ENCODE measurements at places on chromosomes 6 and 20. TPM values are rescaled to one million over a fixed set of nuclear protein-coding genes. Genes with fewer than 3 reads are reported as not detected.

KHDC1L gene
- total RNA-seq = not detected

DNA sequence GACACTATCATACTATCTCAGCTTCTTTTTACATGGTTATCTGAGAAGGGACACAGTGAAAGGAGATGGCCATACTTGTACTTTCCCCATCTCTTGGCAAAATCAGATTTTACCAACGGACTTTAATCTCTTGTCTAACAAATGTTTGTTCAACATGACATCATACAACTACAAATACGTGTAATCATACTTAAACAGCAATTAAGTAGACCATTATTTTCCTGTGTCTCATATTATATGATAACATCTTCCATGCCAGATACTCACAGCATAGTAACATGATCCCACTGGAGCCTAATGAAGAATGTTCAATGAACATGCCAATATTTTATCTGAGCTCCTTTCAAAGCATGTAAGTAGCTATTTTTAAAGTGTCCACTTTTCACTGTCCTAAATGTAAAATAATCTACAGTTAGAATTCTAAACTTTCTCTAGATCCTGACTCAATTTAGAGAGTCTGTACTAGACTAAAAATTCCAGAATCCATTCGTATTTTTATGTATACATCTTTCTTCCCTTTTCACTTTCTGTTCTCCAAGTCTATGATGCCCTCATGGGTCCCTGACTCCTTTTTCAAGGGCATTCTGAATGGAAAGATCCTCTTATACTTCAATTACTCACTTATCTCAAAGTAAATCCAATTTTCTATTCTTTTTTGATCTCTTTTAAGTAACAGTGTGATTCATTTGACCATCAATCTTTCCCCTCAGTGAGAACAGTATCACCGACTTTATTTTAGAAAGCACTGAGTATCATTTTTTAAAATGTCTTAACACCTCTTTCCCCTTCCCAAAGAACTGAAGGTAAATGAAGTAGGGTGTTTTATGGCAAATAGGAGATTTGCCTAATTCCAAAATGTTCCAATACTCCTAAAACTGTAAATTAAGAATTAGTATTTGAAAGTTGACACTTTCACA lies 133.5 kb downstream of the CDK19 start:
- no peak for DNase-seq

GRCh38 chr6:152301021-152301764 lies 336.0 kb downstream of the SYNE1 start:
- no peak for DNase-seq

DNA sequence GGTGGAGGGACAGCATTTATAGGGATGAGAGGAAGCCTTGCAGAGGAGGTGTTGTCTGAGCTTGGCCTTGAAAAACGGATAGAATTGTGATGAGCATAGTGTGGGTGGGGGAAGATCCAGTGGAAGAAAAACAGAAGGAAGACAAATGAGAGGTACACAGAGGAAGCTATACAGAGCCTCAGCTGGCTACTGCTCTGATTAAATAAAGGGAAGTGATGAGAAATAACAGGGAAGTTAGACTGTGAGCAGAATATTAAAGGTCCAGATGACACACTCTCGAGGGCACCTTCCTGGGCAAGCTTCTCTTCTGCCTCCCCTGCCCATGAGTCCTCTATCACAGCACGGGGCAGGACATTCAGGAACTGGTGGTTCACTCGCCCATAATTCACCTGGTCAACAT lies 182.3 kb downstream of the KIF16B start:
- DNase-seq = no peak

DNA sequence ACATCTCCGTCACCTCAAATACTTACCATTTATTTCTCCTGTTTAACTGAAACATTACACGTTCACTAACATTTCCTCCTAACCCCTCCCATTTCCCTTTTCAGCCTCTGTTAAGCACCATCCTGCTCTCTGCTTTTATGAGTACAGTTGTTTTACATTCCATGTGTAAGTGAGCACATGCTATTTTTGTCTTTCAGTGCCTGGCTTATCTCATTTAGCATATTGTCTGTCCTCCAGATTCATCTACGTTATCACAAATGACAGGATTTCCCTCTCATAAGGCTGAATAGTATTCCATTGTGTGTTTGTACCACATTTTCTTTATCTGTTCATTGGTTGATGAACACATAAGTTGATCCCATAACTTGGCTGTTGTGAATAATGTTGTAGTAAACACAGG lies 22.7 kb downstream of the TAF11 start:
- no peak for DNase-seq

DZANK1 gene
- 9.6 TPM for total RNA-seq

GRCh38 chr6:54899442-54899841 lies 52.9 kb downstream of the FAM83B start:
- no peak for DNase-seq

PI3 gene
- total RNA-seq = 3.7 TPM

- DNase-seq = no peak
These were observed 36.9 kb downstream of the SLC24A3 start for GRCh38 chr20:19249106-19249879.

DNA sequence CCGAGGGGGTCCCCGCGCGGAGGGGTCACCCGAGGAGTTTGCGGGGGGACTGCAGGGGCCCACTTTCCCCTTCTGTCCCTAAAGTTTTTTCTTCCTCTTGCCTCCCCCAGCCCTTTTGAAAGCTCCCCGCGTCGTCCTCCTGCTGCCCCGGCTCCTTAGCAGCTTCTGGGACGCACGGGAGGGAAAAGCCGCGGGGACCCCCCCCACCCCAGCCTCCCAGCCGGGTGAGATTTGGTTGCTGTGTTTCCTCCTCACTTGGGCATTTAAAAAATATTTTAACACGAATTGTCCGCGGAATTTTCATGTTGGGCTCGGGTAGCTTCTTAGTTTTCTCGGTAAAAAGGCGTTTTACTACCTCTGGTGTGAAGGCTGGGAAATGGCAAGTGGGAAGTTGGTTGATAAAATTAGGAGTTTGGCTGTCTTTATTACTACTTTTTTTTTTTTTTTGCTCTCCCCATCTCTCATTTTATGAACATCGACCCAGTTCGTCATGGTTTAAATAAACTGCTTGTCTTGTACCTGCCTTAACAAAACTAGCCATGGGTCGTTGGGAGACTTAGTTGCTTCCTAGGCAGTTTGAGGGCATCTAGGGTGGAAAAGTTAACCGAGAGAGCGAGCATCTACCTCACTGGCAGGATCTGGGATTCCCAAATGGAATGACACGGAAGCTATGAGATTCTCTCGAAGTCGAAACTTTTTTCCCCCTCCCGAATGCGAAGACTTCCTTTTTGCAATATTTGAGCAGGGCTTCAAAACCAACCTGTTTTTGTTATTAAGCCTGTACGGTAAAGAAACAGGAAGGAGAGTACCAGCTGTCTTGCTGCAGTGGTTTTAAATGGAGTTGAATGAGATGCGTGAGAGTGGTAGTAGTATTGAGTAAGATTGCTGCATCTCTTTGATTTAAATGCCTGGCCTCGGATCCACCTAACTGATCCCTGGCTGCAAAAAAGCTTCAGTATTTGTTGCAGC lies 868 bp downstream of the NCOA3 start:
- peak; percentile 54 for DNase-seq

DNA sequence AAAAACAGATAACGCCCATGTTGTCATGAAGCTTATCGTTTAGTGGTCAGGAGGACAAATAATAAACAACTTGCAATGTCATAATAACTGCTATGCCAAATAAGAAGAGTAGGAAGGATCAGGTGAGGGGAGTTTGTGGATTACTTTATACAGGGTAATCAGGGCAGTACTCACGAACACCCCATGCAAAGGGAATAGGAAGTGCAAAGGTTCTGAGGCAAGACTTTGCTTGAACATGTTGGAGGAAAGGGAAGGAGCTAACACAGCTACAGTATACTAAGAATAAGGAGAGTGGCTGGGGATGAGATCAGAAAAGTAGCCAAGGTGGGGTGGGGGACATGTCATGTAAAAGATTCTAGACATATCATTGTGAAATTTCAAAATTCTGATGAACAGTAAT lies 292.0 kb upstream of the RUNX2 start:
- DNase-seq = no peak

DNA sequence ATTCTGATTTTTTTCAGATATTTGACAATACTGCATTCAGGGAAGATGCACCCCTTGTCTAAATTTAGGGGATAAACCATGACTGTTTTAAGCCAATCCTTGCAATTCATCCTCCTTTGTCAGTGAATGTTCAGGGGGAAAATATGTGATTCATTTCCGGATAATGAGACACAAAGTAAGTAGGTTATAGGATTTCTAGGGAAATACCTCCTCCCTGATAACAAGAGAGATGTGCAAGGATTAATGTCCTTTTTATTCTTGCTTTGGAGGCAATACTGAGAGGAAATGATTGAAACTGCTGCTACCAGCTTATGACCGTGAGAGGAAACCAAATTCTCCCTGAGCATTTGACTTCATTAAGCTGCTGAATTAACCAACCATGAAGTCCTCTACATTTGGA lies 161.3 kb upstream of the EYA4 start:
- DNase-seq = no peak

GRCh38 chr6:99013661-99014060 lies 65.9 kb upstream of the FBXL4 start:
- DNase-seq = no peak

UNC93A gene
- total RNA-seq = 36.1 TPM

DNA sequence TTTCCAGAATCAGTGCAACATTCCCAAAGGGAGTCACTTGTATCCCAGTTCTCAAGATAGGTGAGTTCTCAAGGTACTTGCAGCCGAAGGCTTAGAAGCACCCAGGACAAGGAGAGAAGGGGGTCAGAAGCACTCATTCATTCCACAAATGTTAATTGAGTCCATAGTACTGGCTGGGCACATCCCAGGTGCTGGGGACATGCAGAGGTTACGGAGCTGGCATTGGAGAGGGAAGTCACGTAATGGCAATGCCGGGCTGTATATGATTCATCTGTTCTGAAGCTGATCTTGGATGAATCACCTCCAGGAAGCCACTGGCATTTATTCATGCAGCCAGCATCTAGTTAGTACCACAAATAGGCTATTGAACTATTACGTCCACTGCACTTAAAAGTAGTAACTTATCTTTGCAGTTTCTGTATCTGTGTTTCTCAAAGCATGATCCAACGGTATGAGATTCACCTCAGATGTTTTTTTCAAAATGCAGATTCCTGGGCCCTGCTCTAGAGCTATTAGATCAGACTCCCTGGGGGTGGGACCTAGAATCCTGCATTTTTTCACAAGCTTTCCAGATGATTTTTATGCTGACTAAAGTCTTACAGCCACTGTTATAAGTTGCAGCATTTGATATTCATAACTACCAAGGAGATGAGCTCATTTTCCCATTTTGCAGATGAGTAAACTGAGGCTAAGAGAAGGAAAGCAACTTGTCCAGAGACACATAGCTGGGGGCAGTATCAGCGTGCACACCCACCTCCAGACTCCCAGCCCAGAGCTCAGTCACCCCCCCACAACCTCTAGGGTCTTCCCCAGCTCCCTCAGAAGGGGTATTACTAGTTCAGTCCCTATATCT lies 44.1 kb upstream of the ID1 start:
- no peak for DNase-seq
